MM.1S (cell line): ENCODE measurements at places on chromosomes 1 and 21.
A peak's percentile ranks its signal among the peaks of the same experiment; 100 is the strongest.

- peaks cover 8% of the 10 kb centered on the region; the same call in 1 of the 2 replicates for H3K4me1 ChIP-seq
- peak; percentile 37 for DNase-seq
- H3K27me3 ChIP-seq, result no peaks in the 10 kb centered on the region
- H3K27ac ChIP-seq, result peak overlapping the region; percentile 89
Observed at GRCh38 chr1:113930499-113931161, 1.5 kb downstream of the HIPK1 start.

DNA sequence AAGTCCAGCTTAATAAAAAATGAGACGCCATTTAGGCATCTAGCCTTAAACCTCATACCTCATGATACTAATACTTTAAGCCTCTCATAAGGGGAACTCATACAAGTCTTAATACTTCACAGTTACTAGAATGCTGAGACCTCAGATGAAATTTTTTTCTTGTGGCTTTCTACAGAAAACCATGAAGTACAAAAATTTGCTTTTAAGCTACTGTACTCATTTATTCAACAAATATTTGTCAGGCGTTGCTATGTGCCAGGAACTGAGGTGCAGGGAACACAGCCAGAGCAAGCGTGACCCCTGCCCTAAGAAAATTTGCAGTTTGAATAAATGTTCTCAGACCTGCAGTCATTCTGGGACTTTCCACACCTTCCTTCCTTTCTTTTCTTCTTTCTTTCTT, 150.6 kb downstream of the MRPL39 start:
- H3K4me3 ChIP-seq, result no peak overlapping the region
- H3K4me1 ChIP-seq, result peaks cover 24% of the 10 kb centered on the region
- H3K27me3 ChIP-seq, result no peaks in the 10 kb centered on the region
- H3K27ac ChIP-seq, result no peak overlapping the region

GRCh38 chr1:167520711-167521206, 2.4 kb upstream of the CD247 start:
- no peak overlapping the region for H3K4me3 ChIP-seq
- 0 out of 2 replicates have a peak, but pooled peaks cover 4% of the 10 kb centered on the region for H3K4me1 ChIP-seq
- no peak overlapping the region for H3K27ac ChIP-seq
- no peak for DNase-seq

- H3K4me3 ChIP-seq, result no peak overlapping the region
- DNase-seq, result no peak
- no peaks in the 10 kb centered on the region for H3K4me1 ChIP-seq
- peaks cover 48% of the 10 kb centered on the region for H3K27me3 ChIP-seq
Observed at GRCh38 chr21:42160111-42160721, 58.7 kb upstream of the ABCG1 start.

- DNase-seq, result no peak
- no peak overlapping the region for H3K27ac ChIP-seq
- H3K36me3 ChIP-seq, result no peaks in the 10 kb centered on the region
- peaks cover 20% of the 10 kb centered on the region; the same call in 1 of the 2 replicates for H3K27me3 ChIP-seq
- no peaks in the 10 kb centered on the region for H3K4me1 ChIP-seq
Observed at GRCh38 chr1:34013958-34014737, 150.3 kb downstream of the HMGB4 start.
